ENCODE measurements at places on chromosomes 7 and 10.

DNA sequence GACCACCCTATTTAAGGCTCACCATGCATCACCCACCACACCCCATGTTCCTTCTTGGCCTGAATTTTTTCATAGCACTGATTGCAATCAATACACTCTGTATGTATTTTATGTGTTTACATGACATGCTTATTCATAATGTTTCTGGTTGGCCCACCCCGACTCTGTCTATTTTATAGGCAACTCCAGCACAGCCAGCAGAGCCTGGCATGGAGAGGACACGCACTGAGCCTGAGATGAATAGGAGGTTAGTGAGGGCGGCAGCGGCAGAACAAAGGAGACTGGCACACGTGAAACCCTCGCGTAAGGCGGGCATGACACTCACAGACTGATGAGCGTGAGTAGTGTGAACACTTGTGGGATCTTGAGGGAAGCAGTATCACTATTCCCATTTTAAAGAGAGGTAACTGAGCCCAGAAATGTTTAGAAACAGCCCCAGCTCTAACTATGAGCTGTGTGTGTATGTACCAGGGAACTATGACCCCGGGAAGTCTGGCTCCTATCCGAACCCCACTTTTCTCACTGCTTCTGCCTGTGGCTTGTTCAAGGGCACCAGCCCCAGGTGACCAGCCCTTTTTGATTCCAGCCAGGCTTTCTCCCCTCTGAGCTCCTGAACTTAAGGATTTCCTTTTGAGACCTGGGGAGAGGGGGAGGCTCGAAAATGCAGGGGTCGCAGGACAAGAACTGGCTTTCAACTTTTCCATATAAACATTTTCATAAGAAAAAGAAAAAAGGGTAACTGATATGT lies 113.3 kb downstream of the ARHGAP22 start:
- H3K4me1 ChIP-seq, result no peaks in the 10 kb centered on the region
- H3K36me3 ChIP-seq, result no peaks in the 10 kb centered on the region
- H3K27ac ChIP-seq, result no peak overlapping the region
- no peaks in the 10 kb centered on the region for H3K27me3 ChIP-seq
- DNase-seq, result no peak
- no peak overlapping the region for H3K4me3 ChIP-seq

DNA sequence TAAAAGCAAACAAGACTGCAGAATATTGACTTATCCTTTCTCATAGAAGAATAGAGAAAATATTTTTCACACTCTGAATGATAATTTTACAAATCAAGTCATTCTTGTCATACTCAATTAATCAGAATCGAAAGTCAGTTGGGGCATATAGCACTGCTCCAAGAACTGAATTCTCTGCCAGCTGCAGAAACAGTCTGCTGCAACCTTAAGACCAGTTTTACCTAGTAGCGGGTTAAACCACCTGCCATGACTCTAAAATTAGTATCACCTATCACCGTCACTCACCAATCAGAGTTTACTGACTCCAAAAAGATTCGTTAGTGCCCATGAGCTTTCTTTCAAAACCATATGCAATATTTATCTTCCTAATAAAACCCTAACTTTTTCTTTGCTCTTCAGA lies 429.0 kb upstream of the GRM3 start:
- DNase-seq, result no peak
- no peaks in the 10 kb centered on the region for H3K36me3 ChIP-seq
- no peak overlapping the region for H3K27ac ChIP-seq
- H3K4me1 ChIP-seq, result no peaks in the 10 kb centered on the region
- no peaks in the 10 kb centered on the region for H3K27me3 ChIP-seq
- H3K4me3 ChIP-seq, result no peak overlapping the region

- no peak overlapping the region for H3K27ac ChIP-seq
- H3K36me3 ChIP-seq, result no peaks in the 10 kb centered on the region
- H3K4me1 ChIP-seq, result no peaks in the 10 kb centered on the region
- H3K27me3 ChIP-seq, result no peaks in the 10 kb centered on the region
Observed at GRCh38 chr7:105149827-105150226, 135.8 kb downstream of the KMT2E start.

DNA sequence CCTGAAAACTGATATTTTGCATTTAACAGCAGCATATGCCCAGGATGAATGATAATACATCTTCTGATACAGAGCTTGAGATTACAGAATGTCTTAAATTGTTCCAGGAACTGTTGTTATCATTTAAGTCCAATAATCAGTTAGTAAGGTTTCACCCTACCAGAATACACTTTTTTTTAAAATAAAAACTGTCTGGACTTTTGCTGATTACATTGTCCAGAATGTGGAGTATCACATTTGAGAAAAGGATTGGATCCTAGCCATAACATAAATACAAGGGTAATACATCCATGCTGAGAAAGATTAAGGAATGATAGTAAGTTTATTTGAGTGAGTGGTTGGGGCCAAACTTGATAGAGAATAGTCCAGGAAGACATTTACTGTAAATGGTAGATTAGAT lies 71.0 kb downstream of the SEPTIN7 start:
- no peak overlapping the region for H3K27ac ChIP-seq
- DNase-seq, result no peak
- H3K36me3 ChIP-seq, result no peaks in the 10 kb centered on the region
- no peak overlapping the region for H3K4me3 ChIP-seq
- no peaks in the 10 kb centered on the region for H3K4me1 ChIP-seq
- no peaks in the 10 kb centered on the region for H3K27me3 ChIP-seq

DNA sequence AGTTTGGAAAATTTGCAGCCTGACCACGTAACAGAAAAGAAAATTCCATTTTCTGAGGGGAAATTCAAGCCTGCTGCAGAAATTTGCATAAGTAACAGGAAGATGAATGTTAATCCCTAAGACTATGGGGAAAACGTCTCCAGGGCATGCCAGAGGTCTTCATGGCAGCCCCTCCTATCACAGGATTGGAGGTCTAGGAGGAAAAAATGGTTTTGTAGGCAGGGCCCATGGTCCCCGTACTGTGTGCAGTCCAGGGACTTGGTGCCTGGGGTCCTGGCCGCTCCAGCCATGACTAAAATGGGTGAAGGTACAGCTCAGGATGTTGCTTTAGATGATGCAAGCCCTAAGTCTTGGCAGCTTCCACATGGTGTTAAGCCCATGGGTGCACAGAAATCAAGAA lies 437.3 kb upstream of the SEMA3A start:
- no peak overlapping the region for H3K4me3 ChIP-seq
- no peaks in the 10 kb centered on the region for H3K27me3 ChIP-seq
- no peaks in the 10 kb centered on the region for H3K36me3 ChIP-seq
- no peak overlapping the region for H3K27ac ChIP-seq

GRCh38 chr7:25311346-25311745 lies 83.1 kb upstream of the NPVF start:
- H3K27me3 ChIP-seq, result no peaks in the 10 kb centered on the region
- H3K4me3 ChIP-seq, result no peak overlapping the region
- no peak for DNase-seq
- H3K4me1 ChIP-seq, result no peaks in the 10 kb centered on the region
